Stimulated activated CD4-positive, alpha-beta T cell treated with anti-CD3 and anti-CD28 coated beads, Interleukin-2, amount 100 ng/mL, for 48 hours (primary cell): ENCODE measurements at places on chromosomes 2 and 18.

DNA sequence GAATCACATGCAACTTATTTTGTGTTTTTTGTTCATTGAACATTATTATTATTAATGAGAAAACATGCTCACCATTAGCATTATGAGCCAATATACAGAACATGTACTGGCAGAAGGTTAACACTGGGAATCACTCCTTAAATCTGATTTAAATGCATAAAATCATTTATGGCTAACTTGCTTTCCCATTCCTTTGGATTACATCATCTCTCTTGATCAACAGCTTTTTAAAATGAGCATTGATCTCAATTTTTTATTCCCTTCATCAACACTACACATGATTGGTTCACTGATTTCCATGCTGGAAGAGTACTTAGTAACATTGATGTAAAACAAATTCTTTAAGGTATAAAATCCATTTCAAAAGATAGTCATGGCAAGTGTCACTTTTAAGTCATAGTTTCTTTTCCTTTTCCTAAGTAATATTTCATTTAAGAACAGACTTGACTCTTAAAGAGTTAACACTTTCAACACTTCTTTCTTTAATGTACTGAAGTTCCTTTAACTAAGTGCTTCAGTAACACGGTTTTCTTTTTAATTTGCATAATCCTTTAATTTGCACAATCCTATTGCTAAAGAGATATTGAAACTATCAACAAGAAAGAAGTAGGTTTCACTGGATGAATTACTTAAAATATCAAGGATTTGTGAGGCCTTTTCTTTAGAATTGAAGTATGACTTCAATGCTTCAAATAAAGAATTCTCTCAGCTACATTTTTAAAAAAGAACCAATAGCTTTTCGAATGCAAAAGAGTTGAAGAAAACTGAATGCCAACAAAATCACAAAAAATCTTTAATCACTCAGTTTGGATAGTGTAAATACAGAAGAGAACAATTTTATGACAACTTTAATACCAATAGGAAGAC, 24.9 kb upstream of the BUB1 start:
- no peak for DNase-seq

DNA sequence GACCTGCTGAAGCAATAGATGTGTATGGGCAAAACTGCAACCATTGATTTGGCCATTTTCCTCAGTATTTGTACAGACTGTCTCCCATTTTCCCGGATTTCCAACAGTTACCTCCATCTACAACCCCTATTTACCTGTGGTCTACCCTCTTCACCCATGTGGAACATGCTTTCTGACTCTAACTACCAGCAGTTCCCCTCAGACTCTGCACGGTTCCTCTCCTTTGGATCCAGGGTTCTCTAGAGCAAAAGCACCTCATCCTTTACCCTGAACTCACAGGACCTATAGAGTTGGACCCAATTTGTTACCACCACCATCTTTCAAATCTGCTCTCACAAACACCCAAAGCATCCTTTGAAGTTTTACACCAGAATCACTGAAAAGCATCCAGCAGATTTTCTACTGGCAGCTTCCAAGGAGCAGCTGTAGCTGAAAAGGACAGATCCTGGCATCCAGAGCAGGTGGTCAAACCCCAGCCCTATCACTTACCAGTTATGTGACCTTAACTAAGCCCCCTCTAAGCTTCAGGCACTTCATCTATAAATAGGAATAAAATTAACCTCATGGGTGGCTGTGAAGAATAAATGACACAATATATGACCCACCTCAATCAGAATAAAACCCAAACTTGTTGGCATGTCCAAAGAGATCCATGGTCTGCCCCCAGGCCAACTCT, 15.3 kb downstream of the CYTIP start:
- no peak for DNase-seq

DNA sequence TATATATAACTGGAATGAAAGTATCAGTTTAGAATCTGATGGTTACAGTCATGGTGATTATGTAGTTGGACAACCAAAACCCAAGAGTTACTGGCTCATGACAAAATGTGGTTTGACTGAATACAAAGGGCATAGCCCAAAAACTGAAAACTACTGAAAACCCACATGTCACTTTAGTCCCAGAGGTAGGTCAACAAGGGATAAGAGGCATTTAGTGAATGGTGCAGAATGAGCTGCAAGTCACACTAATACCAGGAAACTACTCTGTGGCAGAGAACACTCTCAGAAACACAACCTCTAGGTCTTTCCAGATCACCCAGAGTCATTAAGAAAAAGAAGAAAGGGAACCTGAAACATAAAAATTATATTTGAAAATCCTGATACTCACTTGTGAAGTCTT, 154.5 kb downstream of the AGPS start:
- DNase-seq, result no peak

- DNase-seq, result no peak
These were observed 467.7 kb downstream of the EPHA4 start for GRCh38 chr2:221104361-221104811.

GRCh38 chr18:67001052-67001451, 397.2 kb upstream of the CDH19 start:
- DNase-seq, result no peak

DNA sequence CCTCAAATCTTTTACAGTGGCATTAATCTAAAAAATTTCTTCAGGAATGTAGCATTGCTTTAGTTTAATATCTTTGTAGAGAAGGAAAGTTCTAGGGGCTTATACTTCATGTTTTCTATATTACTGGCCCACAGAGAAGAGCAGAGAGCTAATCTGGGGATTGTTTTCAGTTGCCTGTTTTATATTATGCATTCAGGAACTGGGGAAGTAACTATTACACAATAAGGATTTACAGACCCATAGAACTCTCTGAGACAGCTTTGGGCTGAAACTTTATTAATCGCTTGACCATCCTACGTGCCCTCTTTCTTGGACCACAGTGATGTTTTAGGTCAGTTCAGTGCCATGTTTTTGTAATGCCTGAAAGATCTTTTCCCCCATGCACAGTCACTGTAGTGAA, 29.9 kb downstream of the BIRC6 start:
- DNase-seq, result no peak

- DNase-seq, result no peak
These were observed 7.3 kb downstream of the EMX1 start for GRCh38 chr2:72924353-72925240.

GRCh38 chr18:79863161-79864005, 65.6 kb downstream of the KCNG2 start:
- no peak for DNase-seq

GRCh38 chr2:159714247-159714930, 2.1 kb downstream of the MARCHF7 start:
- DNase-seq, result no peak

DNA sequence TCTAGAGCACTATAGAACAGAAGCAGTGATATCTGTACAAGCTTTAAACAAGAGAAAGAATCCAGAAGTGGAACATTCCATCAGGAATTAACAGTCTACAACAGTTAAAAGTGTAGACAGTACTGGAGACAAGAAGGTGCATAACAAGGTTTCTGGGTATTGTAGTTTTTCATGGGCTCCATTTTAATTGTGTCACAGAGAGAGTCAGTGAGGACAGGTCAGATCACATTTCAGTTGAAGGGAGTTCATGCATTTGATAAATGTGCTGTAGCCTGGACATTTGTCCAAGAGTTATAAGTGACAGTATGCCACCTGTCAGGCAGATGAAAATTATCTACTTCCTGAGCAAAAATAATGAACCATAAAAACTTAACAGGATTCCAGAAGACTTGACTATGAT, 328.6 kb downstream of the CNTNAP5 start:
- no peak for DNase-seq

DNA sequence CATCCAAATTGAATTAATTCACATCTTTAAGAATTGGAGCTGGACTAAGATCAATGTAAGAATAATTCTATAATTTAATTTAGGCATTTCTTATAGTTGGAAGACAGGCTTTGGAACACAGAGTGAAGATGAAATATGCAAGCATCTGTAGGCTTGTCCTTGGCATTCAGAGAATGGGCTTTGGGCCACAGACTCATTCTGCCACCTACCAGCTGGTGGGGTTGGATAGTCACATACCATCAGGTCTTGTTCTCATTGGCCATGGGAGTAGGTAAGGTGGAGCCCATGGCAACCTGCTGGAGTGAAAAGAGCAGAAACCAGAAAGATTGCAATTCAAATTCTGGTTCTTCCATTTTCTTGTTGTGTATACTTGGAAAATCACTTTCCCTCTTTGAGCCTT, 300.3 kb downstream of the CYRIA start:
- DNase-seq, result no peak

GRCh38 chr2:189657867-189658266, 3.4 kb upstream of the ASNSD1 start:
- DNase-seq, result no peak

DNA sequence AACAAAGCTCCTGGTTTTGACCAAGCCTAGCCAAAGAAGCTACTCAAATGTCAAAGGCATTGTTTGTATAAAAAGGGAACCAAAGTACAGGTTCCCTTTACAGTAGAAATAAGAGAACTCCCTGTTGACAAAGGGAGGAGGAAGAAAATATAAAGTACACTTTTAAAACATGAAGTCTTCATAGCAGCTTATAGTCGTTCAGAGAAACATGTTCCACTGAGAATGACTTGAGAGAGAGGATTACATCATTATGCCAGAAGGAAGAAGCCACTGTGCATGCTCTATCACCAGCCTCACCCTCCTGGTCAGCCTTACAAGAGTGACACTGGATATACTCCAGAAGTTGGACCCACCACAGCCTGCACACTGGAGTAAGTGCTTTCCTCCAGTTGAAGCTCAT, 2.5 kb upstream of the DHRS9 start:
- DNase-seq, result no peak

DNA sequence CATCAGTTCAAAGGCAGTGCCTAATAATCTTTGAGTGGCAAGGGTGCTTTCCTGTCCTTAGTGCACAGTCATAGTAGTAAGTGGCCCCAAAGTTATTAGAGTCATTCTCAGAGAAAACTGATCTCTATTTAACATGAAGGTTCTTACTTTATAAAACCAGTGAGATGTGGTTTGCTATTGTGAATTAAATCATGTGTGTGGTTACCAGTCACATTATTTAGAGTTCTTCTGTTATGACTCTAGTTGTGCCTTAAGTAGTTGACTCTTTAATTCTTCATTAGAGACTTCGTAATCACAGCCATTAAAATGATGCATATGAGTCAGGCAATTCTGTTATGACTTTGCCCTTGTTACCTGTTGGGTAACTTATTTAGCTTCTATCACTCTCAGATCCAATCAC, 1392.9 kb upstream of the ACVR2A start:
- no peak for DNase-seq

DNA sequence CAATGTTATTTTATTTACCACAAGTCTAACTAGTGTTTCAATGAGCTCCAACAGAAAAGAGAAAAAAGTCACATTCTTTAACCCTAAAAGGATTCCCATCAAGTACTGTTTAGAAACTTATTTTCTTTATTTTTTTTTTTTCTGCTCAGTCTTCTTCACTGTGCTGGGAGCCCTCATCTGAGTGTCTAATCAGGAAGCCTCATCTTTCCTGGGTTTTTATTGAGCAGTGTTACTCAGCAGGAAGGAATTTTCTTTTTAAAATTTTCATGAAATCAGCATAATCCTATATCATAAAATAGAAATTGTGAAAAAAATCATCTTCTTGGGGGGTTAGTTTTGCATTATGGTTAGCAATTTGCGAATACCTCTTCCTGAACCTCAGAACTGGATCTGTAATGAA, 453.8 kb downstream of the CDH2 start:
- DNase-seq, result no peak

GRCh38 chr2:166436189-166436588, 57.9 kb downstream of the SCN7A start:
- DNase-seq, result no peak

GRCh38 chr2:863732-864450, 86.8 kb upstream of the SNTG2 start:
- DNase-seq, result no peak

DNA sequence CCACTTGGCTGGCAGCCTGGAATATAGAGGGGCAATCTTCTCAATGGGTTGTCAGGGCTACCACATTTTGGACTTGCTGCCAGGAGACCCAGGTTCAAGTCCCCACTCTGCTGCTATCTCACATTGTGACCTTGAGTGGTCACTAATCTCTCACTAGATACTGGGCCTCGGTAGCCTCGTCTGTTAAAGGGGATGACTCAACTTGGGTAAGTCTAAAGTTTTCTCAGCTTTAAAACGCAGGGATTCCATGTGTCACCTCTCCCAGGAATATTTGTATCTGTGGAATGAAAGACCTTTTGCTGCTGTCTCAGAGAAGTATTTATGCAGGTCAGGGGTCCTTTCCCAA, 86.3 kb downstream of the SEMA4F start:
- no peak for DNase-seq

DNA sequence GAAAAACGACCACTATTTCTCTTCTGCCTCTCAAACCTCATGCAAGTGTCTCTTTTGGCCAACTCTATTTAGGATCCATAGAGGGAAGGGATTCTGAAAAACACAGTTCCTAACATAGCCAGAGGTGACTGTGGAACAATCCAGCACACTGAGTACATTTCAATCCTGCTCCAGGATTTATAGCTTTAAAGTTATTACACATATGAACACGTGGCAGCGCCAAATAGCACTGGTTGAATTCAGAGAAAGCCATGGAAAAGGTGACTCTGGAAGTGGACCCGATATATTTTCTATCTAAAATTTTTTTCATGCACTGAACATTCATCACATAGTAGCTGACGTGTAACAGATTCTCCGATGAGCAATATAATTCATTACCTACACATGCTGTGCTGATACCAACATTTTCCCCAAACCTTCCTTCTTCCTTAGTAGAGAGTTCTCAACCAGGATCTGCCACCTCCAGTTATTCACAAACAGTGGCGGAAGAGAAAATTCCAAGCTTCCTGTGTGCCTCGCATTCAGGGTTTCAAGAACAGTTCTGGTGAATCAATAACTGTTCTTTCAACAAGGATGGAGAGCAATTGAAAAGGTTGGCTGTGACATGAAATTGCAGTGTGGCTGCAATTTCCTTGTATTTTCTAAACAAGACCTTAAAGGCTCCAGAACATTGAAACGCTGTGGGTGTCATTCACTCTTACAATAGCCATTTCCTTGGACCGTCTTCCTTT, 25.7 kb upstream of the TTR start:
- DNase-seq, result no peak

- DNase-seq, result no peak
These were observed 124.6 kb downstream of the ATP9B start for GRCh38 chr18:79193826-79194225.

GRCh38 chr2:178414266-178415247, 36.4 kb downstream of the PRKRA start:
- peak; percentile 74 for DNase-seq

GRCh38 chr18:35658112-35658511, 76.6 kb downstream of the GALNT1 start:
- no peak for DNase-seq

DNA sequence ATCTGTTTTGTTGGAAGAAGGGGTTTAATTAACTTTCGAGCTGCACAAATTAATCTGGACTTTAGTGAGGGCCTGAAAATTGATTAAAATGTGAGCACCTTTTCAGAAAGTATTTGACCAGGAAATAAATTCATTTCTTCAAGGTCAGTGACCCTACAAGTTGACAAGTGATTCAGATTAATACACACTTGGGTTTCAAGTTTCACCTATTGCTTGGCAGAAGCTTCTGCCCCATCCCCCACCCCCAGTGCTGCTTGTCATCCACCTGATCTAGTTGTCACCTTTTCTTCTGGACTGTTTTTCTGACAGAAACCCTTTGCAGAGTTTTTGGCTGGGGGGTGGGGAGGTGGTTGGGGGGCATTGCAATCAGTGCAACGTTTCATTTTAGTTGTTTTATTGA, 46.2 kb downstream of the RPRM start:
- DNase-seq, result no peak

GRCh38 chr18:69664399-69664798, 263.7 kb downstream of the DOK6 start:
- no peak for DNase-seq

- DNase-seq, result no peak
These were observed 4.1 kb upstream of the AQP4 start for GRCh38 chr18:26869640-26870039.
